ENCODE measurements at places on chromosomes 16 and 17.

DNA sequence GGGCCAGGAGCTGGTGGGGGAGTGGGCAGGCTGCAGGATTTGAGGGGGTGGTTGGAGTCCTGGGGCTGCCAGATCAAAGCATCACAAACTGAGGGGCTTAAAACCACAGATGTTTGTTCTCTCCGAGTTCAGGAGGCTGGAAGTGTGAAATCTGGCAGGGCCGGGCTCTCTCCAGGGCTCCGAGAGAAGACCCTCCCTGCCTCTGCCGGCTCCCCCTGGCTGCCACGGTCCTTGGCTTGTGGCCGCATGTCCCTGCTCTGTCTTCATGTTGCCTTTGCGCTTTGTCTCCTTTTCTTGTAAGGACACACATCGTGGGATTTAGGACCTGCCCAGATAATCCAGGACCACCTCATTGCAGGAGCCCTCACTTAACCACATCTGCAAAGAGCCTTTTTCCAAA is 139.8 kb upstream of the GSE1 start:
- no peak for DNase-seq

GRCh38 chr16:57700781-57701551 is 6.4 kb downstream of the DRC7 start:
- DNase-seq: peak; percentile 31

DNA sequence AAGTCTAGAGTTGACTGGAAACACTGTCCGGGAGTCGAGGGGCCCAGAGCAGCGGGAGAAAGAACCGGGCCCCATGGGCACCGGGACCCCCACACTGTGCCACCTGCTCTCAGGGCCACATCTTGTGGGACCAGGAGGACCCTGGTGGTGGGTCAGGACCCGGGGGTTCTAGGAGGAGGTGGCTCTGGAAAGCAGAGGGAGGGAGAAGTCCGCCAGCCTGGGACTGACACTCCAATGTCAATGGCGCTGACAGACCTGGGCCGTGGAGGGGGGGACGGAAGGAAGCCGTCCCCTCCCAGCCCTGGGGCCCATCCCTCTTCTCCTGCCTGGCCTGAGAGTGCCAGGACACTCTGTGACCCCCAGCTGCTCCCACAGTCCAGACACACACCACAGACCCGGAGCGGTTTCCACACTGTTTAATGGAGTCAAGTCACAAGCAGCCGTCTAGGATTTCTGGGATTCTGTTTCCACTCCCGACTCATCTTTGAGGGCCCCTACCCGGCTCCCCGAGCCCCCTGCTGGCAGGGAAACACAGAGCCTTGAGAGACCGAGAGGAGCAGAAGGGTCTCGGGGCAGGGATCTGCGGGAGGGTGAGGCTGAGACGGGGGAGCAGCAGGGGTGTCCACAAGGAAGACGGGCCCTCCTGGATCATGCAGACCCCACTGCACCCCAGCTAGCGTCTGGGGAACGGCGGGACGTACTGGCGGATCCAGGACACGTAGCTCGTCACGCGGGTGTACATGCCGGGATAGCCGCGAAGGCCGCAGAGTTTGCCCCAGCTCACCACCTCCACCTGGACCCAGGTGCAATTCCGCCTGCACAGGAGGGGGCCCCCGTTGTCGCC is 23.5 kb upstream of the UBE2I start:
- no peak for DNase-seq

DNA sequence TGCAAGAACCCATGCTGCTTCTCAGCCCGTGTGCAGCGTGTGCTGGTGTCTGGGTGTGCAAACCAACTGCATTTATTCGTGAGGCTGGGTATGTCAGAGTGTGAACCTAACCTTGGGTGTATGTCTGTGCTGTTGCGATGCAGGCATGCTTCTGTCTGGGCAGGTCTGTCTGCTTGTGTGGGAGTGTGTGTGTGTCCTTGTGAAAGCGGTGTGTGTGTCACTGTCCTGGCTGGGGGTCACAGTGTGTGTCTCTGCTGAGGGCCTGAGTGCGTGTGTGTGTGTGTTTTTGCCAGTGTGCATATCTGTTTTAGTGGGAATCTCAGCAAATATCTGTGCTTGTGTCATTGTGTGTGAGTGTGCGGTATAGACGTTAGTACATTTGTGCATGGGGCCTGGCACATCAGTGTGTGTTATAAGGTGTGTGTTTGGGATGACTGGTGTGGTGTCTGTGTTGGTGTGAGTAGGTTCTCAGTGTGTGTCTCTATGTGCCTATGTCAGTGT is 121.8 kb downstream of the CYLD start:
- no peak for DNase-seq

DNA sequence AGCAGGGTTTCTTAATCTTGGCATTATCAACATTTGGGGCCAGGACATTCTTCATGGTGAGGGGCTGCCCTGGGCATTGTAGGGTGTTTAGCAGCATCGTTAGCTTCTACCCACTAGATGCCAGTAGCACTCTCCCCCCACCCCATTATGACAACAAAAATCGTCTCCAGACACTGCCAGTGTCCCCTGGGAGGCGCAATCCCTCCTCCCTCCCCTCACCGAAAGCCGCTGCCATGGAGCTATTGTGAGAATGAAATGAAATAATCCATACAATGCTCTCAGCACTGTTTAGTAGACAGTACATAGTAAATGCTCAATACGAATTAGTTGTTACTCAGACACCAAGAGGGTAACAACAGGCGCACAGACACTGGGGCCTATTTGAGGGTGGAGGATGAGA is 502.9 kb downstream of the NPIPA7 start:
- no peak for DNase-seq

GRCh38 chr16:89089120-89089519 is 4.5 kb upstream of the ACSF3 start:
- no peak for DNase-seq

GRCh38 chr17:83152745-83153611 is 73.6 kb downstream of the METRNL start:
- peak; percentile 22 for DNase-seq

DNA sequence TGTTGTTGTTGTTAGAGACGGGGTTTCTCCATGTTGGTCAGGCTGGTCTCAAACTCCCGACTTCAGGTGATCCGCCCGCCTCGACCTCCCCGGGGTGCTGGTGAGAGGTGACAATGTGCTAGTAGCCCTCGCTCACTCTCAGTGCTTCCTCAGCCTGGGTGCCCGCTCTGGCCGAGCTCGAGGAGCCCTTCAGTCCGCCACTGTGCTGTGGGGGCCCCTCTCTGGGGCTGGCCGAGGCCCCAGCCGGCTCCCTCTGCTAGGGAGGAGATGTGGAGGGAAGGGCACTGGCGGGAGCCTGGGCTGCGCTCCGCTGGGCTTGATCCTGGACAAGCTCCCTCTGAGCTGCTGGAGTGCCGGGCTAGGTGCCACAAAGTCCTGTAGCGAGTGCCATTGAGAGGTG is 21.7 kb upstream of the RBL2 start:
- no peak for DNase-seq

DNA sequence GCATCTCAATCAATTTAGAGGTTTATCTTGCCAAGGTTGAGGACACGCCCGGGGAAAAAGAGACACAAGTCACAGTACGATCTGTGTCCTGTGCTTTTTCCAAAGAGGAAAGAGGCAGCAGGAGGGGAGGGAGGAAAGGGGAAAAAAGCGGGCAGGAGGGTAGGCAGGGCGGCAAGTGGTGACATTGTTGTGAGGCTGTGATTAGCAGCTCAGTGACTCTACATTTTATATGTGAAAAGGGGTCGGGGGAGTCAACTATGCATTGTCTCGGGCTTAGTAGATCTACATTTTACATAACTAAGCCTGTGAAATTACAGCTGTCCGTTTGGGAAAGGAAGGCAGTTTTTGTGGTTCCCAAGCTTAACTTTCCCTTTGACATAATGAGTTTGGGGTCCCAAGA is 22.2 kb upstream of the RIPOR1 start:
- no peak for DNase-seq

DNA sequence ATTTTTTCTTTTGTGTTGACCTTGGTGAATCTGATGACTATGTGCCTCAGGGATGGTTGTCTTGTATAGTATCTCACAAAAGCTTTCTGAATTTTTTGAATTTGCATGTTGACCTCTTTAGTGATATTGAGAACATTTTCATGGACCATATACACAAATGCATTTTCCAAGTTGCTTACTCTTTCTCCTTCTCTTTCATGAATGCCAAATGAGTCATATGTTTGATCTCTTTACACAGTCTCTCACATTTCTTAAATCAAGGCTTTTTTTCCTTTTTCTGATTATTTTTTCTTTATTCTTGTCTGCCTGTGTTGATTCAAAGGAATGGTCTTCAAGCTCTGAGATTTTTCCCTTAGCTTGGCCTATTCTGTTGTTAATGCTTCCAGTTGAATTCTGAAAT is 46.6 kb upstream of the KCNJ16 start:
- DNase-seq: no peak

GRCh38 chr16:88453611-88454522 is 787 bp downstream of the ZFPM1 start:
- peak; percentile 26 for DNase-seq

DNA sequence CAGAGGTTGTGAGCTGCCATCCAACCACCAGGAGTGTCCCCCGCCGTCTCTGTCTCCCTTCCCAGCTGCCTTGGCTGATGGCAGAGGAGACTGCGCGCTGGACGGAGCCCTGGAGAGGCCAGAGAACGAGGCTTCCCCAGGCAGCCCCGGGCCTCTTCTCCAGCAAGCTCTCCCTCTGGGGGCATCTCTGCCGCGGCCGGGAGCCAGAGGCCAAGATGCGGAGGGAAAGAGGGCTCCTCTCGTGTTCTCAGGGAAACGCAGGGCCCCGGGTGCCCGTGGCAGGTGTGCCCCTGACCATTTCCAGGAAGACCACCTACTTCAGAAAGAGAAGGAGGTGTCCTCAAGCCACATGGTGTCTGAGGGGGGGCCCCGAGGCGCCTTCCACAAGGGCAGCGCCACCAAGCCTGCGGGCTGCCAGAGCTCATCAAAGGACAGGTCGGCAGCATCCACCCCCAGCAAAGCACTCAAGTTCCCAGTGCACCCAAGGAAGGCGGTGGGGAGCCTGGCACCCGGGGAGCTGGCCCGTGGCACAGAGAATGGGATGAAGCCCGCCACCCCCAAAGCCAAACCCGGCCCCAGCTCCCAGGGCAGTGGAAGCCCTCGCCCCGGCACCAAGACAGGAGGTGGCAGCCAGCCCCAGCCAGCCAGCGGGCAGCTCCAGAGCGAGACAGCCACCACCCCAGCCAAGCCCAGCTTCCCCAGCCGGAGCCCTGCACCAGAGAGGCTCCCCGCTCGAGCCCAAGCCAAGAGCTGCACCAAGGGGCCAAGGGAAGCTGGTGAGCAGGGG is 14.8 kb upstream of the ZFPM1 start:
- no peak for DNase-seq

DNA sequence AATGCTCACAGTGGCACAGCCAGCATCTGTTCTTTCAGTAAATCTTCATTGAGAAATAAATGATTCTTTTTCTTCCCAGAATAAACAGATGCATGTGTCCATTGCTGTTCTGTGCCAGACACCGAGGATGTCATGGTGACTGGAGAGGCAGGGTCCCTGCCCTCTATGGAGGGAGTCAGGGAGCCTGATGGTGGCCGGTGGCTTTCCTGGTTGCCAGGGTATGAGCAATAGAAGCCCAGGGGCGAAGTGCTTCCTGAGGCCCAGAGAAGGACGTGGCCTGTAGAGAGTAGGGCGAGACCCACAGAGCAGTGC is 29.9 kb upstream of the NUDT16L1 start:
- DNase-seq: no peak

DNA sequence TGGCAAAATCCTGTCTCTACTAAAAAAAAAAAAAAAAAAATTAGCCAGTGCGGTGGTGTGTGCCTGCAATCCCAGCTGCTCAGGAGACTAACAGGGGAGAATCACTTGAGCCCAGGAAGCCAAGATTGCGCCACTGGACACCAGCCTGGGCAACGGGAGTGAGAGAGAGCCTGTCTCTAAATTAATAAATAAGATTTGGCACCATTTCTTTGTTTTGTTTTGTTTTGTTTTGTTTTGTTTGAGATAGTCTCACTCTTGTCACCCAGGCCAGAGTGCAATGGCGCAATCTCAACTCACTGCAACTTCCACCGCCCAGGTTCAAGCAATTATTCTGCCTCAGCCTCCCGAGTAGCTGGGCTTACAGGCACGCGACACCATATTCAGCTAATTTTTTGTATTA is 9.4 kb upstream of the GAST start:
- no peak for DNase-seq

Data from DMS53 (cell line).